Caudate nucleus (tissue), 63 donors: ENCODE measurements at places on chromosomes 16 and 17.

DNA sequence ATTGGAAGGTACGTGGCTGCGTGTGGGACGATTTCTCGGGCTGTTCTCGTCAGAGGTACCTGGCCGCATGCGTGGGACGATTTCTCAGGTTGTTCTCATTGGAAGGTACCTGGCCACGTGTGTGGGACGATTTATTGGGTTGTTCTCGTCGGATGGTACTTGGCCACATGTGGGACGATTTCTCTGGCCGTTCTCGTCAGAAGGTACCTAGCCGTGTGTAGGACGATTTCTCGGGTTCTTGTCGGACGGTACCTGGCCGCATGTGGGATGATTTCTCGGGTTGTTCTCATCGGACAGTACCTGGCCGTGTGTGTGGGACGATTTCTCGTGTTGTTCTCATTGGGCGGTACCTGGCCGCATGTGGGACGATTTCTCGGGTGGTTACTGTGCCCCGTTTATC, 50.1 kb upstream of the GNG13 start:
- no peak for DNase-seq

GRCh38 chr16:58024486-58025350, 836 bp upstream of the MMP15 start:
- no peak for DNase-seq

- DNase-seq = no peak
Measured at GRCh38 chr17:17999364-18000029, 26.8 kb downstream of the DRC3 start.

- DNase-seq = no peak
Measured at GRCh38 chr17:9115214-9116191, 94.2 kb downstream of the NTN1 start.

DNA sequence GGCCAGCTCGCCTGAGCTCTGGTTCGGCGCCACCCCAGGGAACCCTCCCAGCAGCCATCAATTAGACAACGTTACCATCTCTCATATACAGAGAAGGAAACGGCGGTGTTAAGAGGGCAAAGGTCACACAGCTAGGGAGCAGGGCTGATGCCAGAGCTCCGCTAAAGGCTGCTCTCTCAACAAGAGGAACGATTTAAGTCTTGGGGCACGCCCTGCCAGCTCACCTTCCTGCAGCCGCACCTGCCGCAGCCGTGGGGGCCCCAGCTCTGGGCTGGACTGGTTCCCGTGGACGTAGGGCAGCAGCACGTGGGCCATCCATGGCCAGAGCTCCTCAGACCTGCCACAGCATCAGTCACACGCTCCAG, 43.5 kb downstream of the PKD1 start:
- no peak for DNase-seq

GRCh38 chr16:50681021-50681885, at the start of gene SNX20:
TSS of gene SNX20 (minus strand) at chr16:50681312. CDS start at chr16:50677526, 3,786 bp downstream.
- no peak for DNase-seq

DNA sequence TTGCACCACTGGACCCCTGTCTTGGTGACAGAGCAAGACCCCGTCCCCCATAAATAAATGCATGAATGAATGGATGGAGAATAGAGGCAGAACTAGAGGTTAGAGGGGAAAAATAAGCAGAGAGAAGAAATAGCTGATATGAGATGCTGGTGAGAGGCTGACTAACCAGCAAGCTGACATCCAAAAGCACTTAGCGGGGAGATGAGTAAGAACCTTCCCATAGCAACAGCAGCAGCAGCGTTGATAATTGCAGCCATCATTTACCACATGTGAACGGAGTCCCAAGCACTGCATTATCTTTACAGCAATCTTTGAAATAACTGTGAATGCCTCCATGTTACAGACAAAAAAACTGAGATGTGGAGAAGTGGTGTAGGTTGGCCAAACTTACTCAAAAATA, 777.3 kb upstream of the EEF2KMT start:
- no peak for DNase-seq

- no peak for DNase-seq
Measured at GRCh38 chr17:1267471-1267943, 2.7 kb upstream of the BHLHA9 start.

GRCh38 chr16:27973678-27974077, 89.8 kb downstream of the GSG1L start:
- no peak for DNase-seq

DNA sequence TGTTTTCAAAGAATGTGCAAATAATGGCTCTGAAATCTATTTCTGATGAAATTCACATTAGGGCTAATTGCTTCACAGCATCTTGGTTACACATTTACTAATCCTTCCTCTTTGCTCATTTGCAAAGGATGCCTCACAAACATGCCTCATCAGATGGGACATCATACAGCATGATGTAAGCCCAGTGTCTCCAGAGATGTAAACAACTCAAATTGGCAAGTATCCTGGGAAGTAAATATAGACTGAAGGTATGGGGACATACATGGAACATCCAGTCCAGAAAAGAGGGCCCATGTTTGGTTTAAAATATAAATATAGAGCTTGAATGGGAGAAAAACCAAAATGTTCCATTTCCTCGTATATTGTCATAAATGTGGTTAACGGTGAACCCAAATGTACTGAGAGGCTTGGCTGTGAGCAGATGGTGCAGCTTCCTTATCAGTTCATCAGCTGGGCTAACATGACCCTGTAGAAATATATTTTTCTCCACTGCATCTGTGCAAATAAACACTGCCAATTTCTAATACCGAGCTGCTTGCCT, 142.9 kb upstream of the NUDT7 start:
- no peak for DNase-seq

DNA sequence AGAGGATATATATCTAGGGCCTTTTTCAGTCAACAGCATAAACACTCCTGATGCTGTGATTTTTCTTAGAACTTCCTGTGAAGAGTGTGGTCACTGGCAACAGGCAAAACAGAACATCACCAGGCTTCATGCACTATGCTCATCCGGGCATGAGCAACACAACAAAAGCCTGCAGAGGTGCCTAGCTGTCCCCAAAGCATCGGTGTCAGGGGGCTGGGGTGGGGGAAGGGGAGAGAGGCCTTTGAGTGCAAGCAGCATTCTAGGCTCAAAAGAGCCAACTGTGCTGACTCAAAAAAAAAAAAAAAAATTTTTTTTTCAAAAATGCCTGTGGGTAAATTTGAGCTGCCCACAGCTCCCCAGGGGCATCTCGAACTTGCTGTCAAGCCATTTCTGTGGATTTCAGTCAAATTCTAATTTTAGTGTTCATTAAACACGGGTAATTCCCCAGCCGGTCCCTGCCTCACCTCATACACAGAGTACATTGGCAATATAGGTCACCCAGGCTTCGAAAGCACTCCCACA, 194.6 kb upstream of the DYNLRB2 start:
- no peak for DNase-seq

DNA sequence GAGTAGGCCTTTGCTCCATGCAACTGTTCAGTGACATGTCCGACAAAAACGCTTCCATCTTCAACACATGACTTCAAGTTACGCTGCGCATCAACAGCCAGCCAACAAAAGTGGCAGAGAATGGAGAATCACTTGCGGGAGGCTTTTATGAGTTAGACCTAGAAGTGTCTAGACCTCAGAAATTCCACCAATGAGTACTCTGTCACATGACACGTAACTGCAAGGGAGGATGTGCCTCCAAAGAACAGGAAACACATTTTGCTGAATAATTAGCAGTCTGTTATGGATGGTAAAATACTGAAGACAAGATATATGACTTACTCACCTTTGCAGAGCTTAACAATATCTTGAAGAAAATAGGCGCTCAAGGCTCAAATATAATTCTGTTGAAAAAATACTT, 62.1 kb downstream of the MYO1D start:
- DNase-seq = no peak

DNA sequence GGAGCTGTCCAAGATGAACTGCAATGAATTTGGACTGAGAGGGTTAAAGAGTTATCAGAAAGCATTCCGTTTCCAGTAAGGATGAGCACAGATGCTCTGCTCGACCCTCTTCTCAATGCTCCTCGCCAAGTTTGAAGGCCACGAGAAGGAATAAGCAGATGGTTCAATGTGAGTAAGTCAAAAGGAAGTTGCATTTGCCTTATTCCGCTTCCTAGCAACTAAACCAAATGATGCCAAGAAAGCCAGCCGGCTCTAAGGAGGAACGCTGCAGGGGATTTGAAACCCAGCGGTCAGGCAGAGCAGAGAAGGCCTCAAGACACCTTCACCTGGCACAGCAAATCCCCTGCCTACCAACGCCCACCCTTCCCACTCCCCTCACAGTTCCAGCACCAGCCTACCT, 52.1 kb upstream of the CNEP1R1 start:
- DNase-seq = no peak

DNA sequence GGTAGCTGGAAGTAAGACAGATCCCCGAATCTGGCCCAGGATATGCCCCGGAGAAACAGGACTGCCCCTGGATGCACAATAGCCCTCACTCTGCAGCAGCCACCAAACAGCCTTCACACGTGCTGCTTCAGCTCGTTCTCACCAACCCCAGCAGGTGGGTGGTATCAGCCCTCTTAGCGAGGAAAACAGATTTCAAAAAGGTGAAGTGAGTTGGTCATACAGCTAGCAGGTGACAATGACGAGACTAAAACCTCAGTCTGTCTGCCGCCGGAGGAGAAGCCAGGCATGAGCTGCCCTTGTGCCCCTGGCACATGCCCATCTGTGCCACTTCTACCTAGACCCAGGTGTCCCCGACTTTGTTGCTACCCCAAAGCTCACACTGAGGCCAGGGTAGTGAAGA, 92.4 kb downstream of the YPEL2 start:
- no peak for DNase-seq

DNA sequence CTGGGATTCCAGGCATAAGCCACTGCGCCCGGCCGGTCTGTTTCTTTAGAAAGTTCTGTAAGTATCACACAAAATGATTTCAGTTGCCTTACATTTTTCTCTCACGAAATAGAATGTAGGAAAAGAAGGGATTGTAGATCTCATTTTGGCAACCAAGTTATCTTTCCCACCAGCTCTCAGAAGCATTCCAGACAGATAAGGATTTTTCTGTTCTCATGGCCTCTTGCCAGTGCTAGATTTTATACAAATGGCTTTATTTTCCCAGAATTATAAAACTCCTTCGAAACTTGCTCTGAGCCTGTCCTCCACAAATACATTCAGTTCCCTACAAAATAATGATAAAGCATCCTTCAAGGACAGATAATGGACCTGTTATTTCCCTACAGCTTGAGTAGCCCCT, 46.9 kb downstream of the LCMT1 start:
- no peak for DNase-seq

DNA sequence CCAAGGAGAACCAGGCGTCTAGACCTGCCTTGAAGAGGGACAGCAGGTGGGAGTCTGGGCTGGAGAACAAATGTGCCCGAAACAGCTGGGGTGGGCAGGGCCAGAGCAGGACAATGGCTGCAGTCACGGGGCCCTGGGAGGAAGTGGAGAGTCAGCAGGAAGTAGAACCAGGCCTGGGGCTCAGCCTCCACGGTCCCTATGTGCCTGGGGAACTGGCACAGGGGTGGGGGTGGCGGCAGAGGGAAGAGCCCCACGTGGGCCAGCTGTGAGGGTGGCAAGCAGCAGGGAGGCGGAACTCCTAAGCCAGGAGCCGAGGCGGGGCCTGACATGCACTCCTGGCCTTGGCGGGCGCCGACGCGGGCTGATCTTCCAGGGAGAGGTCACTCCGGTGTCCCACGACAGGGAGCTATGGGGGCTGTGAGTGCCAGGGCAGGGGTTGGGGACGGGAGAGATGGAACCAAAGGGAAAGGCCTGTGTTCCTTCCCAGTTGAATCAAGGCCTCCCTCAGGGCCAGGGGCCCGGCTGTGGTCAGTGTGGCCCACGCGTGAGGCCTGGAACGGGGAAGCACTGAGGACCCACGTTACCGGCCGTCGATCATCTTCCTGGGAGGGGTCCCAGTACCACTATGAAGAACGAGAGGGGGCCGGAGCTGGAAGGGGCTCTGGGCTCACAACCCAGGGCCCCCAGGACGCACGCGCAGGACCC, 42.7 kb downstream of the TIMM22 start:
- peak; percentile 27 for DNase-seq

- no peak for DNase-seq
Measured at GRCh38 chr17:64315032-64315490, 52.0 kb upstream of the TEX2 start.

DNA sequence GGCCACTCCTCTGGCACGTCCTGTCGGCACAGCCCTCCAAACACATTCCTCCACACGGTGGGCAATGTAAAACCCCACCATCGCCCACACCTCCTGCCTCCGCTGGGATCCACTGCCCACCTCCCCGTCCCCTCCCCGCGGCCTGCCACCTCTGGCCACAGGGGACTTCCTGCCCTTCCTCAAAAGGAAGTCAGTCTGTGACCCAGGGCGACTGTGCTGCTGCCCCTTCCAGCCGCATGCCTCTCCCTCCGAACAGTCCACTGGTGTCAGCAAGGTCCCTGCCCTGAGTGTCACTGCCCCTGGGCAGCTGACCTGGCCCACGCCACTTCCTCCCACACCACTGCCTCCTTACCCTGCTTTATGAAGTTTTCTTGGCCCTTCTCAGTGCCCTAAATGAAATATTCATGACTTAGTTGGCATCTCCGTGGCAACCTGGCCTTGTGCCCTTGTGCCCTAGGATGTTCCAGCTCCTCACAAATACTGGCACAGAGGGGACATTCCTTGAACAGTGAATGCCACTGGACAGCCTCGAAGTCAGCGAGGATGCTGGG, 2.0 kb downstream of the PLD6 start:
- DNase-seq = peak; percentile 21

DNA sequence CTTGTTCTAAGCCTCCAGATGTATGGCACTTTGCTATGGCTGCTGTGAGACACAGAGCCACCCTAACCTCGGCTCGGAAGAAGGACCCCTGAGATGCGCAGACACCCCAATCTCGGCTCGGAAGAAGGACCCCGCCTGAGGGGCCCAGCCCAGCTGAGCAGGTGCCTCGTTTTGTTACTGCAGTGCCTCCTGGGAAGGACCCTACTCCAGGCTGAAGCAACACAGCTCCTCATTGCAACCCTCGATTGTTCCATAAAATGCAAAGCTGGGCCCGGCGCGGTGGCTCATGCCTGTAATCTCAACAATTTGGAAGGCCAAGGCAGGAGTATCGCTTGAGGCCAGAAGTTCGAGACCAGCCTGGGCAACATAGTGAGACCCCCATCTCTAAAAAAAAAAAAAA, 61.3 kb downstream of the C16orf95 start:
- no peak for DNase-seq

GRCh38 chr16:10561425-10561824, 19.0 kb downstream of the EMP2 start:
- DNase-seq = no peak

- no peak for DNase-seq
Measured at GRCh38 chr17:57341611-57342540, 85.6 kb downstream of the MSI2 start.
